Inflammatory macrophage treated with lipopolysaccharide for 1 hour (primary cell): ENCODE measurements at places on chromosomes 5 and 9.

DNA sequence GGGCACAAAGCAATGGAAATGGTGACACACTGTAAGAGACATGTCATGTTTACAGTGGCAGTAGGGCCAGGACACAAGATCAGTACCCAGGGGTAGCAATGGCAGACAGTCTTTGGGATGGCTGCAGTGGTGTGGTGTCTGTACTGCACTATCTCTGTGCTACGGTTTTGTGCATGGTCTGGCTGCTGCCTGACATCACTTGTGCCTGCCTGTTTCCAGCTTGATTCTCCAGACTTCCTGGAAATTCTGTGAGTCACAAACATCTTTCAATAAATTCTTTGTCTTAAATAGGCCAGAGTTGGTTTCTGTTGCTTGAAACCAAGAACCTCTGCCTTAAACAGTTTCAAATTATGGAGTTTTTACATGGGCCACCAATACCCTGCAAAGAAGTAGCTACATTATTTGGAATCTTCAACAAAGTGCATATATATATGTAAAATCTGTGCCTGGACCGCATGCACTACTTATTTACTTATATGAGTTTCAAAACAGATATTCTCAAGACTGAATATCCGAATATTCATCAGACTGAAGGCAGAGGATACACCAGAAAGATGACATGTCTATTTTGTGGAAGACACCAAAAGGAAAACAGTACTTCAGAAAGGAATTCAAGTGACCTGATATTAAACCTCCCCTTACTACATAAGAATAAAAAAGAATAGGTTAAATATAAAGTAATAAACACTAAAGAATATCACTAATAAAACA, 188.1 kb downstream of the RFX3 start:
- no peak for DNase-seq

GRCh38 chr5:151632941-151633340, 41.8 kb upstream of the FAT2 start:
- DNase-seq = no peak

DNA sequence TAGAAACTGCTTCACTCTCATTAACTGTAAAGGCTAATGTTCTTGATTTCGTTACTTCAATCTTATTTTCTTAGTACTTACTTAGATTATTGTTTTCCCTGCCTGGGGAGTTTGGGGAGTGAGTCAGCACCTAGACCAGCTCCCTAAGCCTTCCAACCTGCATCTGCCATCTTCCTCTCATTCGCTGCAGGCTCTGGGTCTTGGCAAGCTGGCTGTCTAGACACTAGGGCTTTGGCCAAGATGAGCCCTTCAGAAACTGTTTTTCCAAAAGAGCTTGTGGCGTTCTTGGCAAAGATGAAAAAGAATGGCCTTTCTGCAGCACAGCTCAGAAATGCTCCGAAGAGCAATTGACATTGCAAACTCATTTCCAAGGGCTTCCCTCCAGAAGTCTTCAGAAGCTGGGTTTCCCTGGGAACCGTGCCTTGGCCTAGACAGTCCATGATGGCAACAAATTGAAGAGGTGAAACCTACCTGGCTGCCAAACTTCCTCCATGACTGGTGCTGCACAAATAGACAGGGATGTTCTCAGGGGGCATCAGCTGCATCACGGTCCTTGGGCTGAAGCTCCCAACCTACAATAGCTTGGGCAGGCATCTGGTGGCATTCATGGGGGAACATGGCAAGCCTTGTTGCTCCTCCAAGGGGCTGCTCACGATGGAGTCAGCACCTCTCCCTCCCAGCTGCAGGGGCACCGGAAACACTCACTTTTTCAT, 76.6 kb downstream of the NSUN2 start:
- no peak for DNase-seq

- DNase-seq = no peak
These were observed 329 bp downstream of the SYK start for GRCh38 chr9:90801973-90802322.
